IMR-90 (cell line): ENCODE measurements at places on chromosomes 16 and 17. TPM values are rescaled to one million over a fixed set of nuclear protein-coding genes. Genes with fewer than 3 reads are reported as not detected.
A peak's percentile ranks its signal among the peaks of the same experiment; 100 is the strongest.

C17orf107 gene
- 0.82 and 1.3 TPM in 2 replicates for polyA plus RNA-seq

HBA2 gene
- polyA plus RNA-seq, result not detected in 2 replicates

CDIP1 gene
- polyA plus RNA-seq, result 14.6 and 15.8 TPM in 2 replicates

- no peak for DNase-seq
Observed at GRCh38 chr16:42691-43090, 10.7 kb downstream of the POLR3K start.

- DNase-seq, result no peak
Observed at GRCh38 chr16:47571049-47571448, 109.9 kb downstream of the PHKB start.

GRCh38 chr17:81955058-81955681 lies 5.8 kb downstream of the NOTUM start:
- no peak for DNase-seq

DNA sequence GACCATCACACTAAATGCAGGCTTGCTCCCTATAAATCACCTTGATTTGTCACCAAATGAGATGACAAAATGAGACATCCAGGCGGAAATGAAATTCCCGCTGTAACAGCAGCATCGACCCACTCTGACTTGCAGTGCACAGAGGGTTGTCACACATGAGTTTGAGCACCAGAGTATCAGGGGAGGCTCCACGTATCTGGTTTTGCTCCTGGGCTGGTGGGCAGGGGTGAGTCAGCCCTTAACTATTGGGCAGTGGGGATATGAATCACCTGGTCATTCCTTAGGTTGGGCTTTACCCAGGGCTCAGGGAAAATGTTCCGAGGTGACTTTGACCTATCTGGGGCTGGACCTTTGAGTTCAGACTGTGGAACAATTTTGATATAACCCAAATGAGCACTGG lies 245.2 kb upstream of the CCL2 start:
- no peak for DNase-seq

DNA sequence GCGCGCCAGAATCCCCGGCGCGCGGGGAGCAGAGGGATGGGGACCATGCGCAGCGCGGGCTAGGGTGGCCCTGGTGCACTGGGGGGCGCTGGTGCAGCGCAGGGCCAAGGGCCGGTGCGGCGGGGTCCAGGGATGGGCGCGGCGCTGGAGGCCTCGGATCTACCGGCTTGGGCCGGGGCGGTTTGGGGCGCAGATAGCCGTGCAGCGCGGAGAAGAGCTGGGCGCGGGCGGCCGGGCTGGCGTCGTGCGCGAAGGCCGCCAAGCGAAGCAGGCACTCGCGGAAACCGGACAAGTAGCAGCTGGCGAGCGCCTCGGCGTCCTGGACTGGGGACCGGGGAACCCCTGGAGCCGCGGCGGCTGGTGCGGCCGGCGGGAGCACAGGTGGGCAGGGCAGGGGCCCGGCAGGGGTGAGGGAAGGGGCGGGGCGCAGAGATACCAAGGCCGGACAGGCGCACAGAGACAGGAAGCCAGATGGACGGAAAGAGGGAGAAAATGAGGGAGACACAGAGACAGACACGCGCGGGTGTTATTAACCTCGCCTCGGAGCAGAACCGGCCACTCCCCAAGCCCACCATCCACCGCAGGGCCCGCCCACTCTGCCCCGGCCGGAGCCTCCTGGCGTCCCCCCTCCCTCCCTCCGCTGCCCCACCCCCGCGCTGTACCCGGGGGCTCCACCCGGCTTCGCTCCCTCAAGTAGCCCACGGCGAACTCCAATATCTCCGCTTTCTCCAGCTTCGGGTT lies 2.1 kb downstream of the HES7 start:
- peak; percentile 55 for DNase-seq
